ENCODE measurements at places on chromosomes 1 and 21.

DNA sequence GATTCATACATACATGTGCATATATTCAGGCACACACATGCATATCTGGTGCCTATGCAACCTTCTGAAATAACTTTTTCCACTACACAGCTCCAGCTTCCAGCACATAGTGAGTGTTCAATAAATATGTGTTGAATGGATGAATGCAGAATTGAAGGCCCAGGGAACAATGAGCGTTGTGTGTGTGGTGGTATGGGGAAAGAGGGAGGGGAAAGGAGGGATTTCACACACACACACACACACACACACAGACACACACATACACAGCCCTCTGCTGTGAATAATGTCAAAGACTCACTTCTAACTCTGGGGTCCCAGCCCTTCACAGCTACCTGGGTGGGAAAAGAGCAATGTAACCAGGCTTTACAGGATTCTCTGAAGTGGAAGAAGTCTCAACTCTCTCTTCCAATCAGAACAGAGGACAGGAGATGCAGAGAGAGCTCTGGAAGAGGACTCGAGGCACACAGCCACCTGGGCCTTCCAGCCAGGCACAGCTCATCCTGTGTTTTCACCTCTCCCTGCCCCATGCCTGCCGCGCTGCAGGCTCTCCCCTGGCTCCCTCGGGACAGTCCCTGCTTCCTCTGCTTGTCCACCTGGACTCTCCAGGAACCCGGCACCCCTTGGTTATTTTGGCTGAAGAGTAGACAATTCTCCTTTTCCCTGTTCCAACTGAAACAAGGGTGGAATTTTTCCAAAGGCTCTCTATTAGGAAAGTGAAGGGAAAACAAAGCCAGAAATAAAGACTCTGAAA is 5.4 kb upstream of the IGSF8 start:
- no peak for DNase-seq

GRCh38 chr21:35202431-35202830 is 153.3 kb upstream of the RUNX1 start:
- DNase-seq, result no peak

- no peak for DNase-seq
Measured at GRCh38 chr1:203017692-203018091, 8.6 kb upstream of the PPFIA4 start.

- peak; percentile 70 for DNase-seq
Measured at GRCh38 chr1:53025034-53025768, 36.8 kb upstream of the PODN start.

- no peak for DNase-seq
Measured at GRCh38 chr1:30414086-30414850, 309.1 kb downstream of the MATN1 start.

DNA sequence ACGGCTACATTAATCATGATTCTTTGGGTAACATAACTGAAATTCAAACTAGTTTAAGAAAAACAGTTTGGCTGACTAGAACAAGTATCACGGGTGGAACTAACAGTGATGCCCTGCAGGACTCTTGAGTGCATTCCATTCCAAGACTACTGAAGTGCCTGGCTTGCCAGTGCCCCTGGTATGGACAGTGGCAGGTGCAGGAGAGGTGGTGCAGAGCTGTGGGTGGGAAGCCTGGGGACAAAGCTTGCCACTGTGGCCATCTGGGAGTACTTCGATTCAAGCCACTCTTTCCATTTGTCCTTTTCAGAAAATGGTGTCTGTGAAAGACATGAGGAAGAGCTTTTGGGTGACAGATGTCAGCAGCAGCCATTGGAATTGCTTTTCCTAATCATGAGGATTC is 166.5 kb downstream of the RRAGC start:
- no peak for DNase-seq

DNA sequence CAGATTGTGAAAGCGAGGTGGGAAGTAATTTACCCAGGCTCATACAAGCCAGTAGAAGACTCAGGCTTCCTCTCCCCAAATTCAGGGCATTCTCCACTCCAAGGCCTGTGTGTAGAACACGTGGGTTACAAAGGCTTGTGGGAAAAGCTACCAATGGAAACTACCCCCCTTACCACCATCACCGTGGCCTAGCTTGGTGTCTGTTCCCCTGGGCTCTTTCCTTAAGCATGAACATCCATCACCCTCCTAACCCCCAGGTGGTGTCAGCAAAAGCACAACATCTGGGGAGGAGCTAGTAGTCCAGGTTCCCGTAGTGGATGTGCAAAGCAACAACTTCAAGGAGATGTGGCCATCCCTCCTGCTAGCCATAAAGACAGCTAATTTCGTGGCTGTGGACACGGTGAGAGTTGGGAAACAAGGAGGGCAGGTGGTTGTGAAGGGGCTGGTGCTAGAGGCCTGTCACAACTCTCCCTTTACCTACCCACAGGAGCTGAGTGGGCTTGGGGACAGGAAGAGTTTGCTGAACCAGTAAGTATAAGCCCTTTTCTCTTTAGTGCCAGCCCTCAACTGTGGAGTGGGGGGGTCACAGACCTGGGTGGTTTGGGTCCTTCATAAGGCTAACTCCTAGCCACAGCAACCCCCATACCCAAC is 701 bp upstream of the MUTYH start:
- DNase-seq, result peak; percentile 45

GRCh38 chr1:181127898-181128453 is 39.5 kb downstream of the IER5 start:
- no peak for DNase-seq

- no peak for DNase-seq
Measured at GRCh38 chr1:22773981-22774832, 63.6 kb downstream of the EPHB2 start.

DNA sequence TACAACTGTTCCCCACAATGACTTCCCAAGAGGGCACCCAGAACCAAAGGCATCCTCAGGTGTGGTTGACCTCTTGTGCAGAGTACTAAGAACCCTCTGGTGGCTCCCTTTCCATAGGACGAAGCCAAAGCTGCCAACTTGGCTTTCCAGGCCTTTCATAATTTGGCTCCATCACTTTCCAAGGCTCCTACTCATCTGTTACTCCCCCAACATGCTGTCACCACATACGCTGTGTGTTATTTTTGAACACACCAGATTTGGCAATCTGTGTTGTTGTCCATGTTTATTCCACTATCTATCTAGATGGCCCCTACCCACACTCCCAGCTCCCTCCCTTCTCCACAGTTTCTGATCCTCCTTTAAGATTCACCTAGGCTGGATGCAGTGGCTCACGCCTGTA is 10.2 kb upstream of the NKAIN1 start:
- DNase-seq, result no peak

DNA sequence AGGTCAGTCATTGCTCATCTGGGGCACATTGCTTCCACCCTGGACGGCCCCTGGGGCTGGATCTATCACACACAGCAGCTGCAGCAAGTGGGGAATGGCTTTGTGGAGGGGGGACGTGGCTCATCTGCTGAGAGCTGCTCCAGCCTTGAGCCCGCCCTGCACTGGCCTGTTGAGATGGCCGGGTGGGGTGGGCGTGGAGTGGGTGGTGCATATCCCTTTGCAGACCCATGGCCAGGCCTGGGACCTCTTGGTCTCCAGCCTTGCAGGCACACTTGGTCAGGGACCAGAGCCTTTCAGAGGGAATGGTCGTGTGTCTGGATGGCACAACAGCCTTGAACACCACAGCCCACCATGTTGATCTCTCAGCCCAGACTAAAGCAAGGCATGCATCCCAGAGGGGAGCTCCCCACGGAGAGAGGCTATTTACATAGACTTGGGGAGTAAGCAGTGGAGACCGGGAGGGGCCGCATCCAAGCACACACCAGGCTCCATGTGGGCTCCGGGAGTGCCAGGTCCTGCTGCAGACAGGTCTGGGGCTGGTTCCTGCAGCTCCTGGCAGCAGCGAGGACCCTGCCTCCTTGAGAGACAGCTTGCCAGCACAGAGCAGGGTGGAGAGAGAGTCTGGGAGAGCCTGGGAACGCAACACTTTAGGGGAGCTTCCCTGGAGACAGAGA is 52.8 kb upstream of the SELENON start:
- no peak for DNase-seq

- DNase-seq, result no peak
Measured at GRCh38 chr1:79044974-79045650, 38.6 kb upstream of the ADGRL4 start.

- no peak for DNase-seq
Measured at GRCh38 chr1:217921126-217921904, 290.2 kb downstream of the SPATA17 start.

DNA sequence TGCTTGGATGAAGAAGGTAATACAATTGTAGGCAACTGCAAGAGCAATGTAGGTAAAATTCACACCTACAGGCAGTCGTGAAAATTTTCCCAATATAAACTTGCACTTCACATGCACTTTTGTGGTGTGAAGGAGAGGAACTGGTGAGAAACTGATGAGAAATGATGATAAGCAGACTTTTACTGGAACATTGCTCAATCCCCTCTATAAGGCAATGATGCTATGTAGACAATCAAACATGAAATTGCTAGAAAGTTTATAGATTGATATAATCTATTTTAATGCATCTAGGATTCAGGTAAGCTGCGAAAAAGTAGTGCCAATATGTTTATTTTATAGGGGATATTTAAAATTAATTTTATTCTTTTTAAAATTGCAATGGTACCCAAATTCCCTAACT is 802.2 kb downstream of the KCNT2 start:
- no peak for DNase-seq

DNA sequence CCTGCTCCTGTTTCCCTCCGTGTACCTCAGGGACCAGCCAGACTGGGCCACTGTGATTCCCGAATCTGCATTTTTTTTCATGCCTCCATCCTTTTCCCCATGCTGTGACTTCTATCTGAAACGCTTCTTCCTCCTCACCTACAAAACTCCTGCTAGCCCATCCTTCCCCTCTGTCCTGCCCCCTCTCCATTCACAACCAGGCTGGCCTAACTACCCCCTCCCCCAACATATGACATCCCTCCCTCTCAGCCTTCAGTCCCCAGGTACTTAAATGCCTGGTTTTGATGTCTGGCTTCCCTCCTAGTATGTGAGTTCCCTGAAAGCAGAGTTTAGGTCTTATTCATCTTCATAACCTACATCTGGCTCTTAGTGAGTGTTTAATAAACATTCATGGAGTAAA is 82.7 kb downstream of the TAS1R2 start:
- no peak for DNase-seq

- no peak for DNase-seq
Measured at GRCh38 chr1:199550199-199551065, 477.1 kb upstream of the NR5A2 start.

GRCh38 chr1:160256396-160257046 is 5.8 kb downstream of the DCAF8 start:
- DNase-seq, result no peak

DNA sequence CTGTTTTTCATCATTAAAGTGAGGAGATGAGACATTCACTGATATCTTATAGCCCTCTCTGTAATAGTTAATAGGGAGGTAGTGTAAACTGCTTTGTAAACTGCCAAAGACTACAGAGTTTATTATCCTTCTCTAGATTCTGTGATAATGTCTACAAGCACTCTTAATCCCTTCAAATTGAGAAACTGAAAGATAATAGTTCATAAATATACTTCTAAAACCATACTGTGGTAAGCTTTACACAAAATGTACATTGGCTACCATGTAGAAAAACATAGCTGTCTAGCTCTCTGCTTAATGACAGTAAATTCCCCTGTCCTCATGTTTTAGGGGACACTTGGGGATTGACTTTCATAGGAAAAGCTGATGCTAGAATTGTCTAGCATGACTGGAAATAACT is 39.6 kb downstream of the CXADR start:
- DNase-seq, result no peak

DNA sequence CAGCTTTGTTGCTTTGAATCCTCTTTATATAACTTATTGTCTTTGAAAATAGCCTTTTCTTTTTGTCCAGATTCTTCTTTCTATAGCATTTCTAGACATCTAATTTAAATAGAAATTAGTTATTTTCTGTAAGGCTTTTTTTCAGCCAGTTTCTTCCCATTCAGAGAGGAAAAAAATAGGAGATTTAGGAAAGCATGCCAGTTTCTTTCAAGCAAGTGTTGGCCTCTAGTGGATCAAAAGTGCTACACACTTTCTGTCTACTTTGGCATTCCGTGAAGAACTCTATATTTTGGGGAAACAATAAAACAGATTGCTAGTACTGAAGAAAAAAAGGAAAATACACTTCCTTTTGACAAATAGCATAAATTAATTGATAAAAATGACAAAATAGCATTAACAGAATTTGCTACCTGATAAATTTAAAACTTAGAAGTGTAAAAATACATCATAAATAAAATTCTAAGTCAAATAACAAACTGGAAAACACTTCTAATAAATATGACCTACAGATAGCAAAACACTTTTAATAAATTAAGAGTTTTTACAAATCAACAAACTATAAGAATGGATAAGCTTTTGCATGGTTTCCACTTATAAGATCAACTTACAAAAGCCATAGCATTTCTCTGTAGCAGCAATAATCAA is 13.1 kb upstream of the EXO1 start:
- DNase-seq, result no peak

DNA sequence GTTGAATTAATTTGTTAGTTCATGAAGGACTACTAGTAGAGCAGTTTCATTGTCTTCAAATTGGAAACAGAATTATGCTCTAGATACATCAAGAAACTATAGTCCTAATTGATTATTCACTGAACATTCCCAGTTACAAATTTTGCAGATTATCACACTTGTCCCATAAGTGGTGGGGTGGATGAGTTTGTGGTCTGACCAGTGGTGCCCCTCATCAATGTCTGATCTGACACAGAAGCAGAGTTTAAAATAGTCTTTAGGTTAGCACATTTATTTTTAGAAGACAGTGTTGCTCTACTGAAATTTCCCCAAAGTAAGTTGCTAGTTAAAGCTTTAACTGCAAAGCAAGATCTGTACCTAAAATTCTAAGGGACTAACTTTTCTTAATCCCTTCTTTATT is 42.9 kb downstream of the INKA2 start:
- DNase-seq, result no peak

DNA sequence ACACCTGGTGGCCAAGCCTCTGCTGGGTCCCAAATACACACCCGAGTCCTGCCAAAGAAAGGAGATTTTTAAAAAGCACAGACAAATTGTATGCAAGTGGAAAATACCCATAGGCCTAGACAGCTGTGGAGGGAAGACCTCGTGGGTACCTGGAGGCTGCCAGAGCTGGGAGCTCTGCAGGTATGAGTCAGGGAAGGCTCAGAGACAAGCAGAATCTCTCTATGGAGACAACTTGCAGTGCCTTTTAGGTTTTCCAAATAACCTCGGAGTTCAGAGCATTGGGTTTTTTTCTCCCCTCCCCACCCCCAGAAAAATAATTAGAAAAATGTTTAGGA is 127.7 kb downstream of the EDEM3 start:
- DNase-seq, result no peak

GRCh38 chr1:200483491-200484143 is 73.8 kb upstream of the ZNF281 start:
- no peak for DNase-seq

Data from HuH-7 (cell line).